ENCODE measurements at places on chromosomes 2 and 18.

DNA sequence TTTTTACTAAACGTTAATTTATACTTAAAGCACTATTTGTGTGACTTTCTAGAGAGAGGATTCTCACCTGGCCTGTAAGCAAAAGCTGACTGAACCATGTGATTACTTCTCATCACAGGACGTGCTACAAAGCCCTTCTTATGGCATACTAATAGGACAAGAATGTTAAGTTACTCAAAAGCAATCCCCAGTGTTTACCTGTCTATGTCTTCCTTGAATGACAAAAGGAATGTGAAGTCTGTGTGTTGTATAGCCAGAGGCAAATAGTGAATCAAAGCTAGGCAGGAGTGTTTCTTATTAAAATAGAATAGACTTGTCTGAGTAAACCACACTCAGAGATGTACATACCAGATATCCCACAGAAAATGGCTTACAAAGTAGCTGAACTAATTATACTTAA lies 1465.5 kb downstream of the SUCLG1 start:
- no peak for DNase-seq

- DNase-seq, result peak; percentile 29
Observed at GRCh38 chr2:72143441-72144273, 4.0 kb downstream of the CYP26B1 start.

DNA sequence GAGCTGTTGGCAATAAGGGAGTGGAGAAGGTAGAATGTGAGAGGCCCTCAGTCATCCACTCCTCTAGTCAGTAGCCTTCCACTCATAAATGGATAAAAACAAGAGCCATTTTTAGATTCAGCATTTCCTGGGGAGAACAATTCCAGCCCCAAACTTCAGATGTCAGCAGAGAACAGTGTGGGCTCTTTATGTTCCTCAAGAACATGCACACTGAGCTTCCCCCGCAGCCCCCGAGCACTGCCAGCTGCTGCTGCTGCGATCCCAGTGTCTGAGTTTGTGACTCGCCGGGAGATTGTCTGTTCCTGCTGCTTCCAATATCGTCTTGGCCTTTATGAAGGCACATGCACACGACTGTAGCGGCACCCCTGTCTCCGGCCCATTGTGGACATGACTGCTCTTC lies 143.7 kb upstream of the CTNNA2 start:
- no peak for DNase-seq

GRCh38 chr2:85577386-85578242 lies at the start of gene VAMP8:
VAMP8 (plus strand) TSS chr2:85577586; CDS start chr2:85577647, 61 bp downstream.
- DNase-seq, result peak; percentile 59

Measured in erythroblast (primary cell).